ENCODE measurements at places on chromosomes 7 and 10.

- peak; percentile 88 for DNase-seq
Measured at GRCh38 chr7:101856473-101857357, 39.3 kb downstream of the CUX1 start.

DNA sequence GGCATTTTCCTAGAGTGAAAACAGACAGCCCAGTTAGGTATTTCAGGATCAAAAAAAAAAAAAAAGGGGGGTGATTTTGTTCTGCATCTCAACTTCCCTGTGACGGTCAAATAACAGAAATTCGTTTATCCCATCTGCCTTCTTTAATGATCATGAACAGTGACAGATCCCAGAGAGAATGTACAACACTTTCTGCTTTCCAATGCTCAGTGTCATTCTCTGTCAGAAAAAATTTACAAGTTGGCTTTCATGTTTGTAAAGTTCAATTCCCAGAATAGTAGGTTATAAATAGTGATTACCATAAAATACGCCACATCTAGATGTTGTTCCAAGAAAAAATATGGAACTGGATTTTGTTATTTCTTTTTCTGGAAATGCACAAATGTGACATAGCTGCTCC lies 1013.2 kb upstream of the PHF14 start:
- no peak for DNase-seq

GRCh38 chr10:105075031-105075430 lies 433.9 kb downstream of the SORCS3 start:
- DNase-seq = no peak

DNA sequence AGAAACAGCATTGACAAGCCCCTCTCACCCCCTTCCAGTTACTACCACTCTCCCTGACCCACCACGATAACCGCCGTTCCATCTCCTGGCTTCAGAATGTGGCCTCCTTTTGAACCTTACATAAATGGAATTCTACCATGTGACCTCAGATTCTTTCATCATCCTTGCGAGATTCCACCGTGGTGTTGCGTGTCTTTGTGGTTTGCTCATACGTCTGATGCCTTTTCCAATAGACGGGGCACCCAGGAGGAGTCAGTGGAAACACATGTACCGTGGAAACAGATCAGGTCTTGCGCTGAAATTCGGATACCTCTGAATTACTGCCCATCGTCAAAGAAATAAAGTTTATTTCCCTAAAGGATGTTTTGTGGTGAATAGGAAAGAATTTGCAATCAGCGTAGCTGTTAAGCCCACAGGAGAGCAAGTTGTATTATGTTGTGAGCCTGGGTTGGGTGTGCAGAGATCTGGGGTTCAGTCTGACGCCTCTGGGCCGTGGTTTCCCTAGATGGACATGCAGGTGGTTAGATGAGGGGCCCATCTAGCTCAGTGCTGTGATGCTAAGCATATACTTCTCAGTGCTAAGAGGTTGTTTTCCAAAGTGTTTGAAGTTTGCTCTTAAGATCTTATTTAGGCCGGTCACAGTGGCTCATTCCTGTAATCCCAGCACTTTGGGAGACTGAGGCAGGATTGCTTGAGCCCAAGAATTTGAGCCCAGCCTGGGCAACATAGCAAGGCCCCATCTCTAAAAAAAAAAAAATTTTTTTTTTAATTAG lies 29.1 kb downstream of the GTF2IRD1 start:
- no peak for DNase-seq

- DNase-seq = no peak
Measured at GRCh38 chr10:67200913-67201564, 275.2 kb downstream of the LRRTM3 start.

GRCh38 chr10:97757471-97757870 lies 14.3 kb downstream of the SFRP5 start:
- DNase-seq = no peak

- DNase-seq = no peak
Measured at GRCh38 chr10:18240185-18240882, 100.1 kb downstream of the CACNB2 start.
